ENCODE measurements at places on chromosomes 16 and 17.
A peak's percentile ranks its signal among the peaks of the same experiment; 100 is the strongest.

DNA sequence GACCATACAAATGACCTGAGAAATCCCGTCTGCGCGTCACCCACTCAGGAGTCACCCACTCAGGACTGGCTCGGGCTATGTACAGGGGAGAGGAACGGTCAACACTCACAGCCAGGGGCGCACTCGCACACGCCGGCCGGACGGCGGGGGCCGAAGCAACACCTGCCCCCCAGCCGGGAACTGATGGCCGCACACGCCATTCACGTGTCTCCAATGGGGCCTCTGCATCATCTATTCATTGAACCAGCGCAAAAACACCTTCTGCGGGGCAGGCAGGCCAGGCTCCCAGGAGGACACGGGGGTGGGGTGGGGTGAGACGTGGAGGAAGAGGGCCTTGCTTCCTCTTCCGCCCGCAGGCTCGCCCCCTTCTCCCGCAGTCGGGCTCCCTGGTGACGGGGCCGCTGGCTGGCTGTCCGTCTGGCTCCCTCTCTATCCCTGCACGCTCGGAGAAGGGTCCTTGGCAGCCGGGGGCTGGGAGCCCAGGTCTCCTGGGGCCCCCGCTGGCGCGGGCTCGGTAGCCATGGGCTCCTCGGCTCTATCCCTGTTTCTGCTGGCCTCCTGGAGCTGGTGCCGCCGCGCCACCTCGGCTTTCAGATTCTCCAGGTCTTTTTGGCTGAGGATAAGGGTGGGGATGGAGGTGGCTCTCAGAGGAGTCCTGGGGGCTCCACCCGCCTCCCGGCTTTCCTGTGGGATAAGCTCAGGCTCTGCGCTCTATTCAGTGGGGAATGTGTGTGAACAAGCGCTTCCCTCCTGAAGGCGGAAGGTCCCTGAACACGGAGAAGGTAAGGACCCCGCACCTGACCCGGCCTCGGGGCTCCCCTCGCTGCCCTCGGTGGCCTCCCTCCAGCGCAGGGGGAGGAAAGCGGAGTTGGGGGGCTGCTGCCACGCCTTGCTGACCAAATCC lies 21.1 kb downstream of the CLUH start:
- DNase-seq, result no peak

DNA sequence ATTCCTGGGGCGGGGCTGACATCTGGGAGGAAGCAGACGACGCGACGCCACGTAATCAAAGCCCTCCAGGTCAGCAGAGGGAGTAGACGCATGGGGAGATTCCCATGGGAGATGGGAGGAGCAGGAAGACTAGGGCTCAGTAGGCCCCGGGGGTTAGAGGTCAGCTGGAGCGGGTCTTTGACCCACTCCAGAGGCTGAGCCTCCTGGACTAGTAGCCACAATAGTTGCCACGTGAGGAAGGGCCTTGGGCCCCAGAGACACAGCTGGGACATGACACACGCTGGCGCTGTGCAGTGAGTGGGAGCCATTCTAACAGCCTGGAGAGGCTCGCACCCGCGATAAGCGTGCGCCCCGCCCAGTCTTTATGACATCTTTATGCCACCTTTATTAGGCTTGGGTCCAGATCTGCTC lies 95.7 kb upstream of the AMZ2 start:
- DNase-seq, result no peak

DNA sequence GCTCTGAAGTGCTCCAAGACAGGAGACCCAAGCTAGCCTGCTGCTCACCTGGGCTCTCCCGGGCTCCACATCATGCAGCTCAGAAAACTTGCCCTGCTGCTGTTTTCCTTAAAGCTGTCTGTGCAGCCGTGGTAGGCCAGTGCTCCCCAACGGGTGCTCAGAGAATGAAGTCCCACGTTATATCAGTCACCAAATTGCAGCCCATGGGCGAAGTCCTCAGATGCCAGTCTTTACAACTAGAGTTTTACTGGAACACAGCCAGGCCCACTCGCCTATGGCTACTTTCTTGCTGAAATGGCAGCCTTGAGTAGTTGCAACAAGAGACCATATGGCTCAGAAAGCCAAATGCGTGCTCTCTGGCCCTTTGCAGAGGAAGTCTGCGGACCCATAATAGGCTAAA lies 6.3 kb downstream of the CREBBP start:
- DNase-seq, result no peak

GRCh38 chr16:87626401-87626800 lies 24.1 kb downstream of the JPH3 start:
- no peak for DNase-seq

GRCh38 chr17:59160157-59161025 lies 4.8 kb downstream of the PRR11 start:
- DNase-seq, result no peak

- DNase-seq, result no peak
Measured at GRCh38 chr17:80984749-80985148, 6.9 kb upstream of the CHMP6 start.

DNA sequence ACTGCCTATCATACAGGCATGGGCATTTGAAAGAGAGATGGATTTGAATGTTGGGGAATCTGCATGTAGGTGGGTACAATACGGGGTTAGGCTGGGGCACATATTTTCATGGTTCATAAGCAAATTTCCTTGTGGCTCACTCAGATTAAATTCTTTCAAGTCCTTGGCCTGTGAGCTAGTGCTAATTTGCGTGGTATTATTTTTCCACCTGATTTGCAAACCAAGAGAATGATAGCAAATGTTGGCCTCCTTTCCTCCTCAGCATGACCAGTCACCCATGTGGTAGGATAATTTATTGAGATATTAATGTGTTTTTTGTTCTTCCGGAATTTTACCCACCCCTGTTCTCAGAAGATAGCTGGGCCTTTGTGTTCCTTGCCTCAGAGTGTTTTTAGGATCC lies 22.9 kb downstream of the FAM20A start:
- DNase-seq, result no peak

DNA sequence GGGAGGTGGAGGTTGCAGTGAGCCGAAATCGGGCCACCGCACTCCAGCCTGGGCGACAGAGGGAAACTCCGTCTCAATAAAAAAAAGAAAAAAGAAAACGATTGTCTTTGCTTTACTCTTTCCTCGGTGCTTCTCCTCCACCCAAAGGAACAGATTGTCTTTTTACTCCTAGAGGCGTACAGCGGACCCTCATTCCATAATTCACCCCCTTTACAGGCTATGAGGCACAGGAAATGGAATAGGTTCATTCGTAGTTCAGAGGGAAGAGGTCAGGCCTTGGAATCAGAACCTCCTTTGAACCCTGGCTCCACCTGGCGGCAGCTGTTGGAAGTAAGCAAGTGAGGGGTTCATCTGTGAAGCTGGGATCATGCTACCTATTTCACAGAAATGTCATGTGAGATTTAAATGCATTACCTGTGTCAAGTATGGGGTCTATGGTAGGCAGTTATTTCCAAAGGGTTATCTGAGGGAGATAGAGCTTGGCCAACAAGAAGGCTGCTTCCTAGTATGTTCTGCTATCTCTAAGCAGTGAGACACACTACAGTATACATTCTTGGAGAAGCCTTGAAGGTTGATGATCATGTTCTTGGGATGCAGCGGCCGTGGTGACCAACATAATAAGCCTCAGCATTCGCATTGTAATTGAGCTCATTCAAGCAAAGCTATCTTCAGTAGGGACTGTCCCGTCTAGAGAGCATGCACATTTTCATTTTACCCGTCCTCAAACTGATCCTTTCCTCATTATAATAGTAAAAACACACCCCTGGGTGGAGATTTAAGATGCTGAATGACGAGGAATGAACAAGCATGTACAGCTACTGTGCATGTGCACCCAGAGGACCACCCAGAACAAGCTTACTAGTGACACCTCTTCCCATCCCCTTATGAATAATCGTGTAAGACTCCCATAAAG lies 18.7 kb upstream of the ZNF689 start:
- DNase-seq, result peak; percentile 86

DNA sequence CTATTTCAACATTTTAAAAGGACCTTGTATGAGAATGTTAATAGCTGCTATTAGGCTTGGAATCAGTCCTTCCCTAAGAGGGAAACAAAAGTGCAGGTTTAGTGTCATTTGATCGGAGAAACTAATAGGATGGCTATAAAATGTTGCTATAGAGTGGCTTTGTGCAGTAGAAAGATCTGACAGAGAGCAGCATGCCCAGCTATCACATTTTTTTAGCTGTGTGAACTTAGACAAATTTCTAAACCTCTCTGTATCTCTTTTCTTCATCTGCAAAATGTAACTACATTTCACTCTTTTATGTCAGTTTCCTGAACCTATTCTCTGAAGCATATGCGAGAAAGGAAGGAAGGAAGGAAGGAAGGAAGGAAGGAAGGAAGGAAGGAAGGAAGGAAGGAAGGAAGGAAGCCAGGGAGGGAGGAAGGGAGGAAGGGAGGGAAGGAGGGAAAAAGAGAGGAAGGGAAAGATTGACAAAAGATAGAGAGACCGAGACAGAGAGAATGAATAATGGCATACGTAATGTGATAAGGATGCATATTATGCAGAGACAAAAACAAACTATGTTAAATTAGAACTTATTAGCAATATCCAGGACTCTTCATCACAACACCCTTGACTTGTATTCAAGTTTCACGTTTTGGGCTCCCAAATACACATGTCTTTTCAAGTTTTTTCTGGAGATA lies 52.6 kb upstream of the CDH8 start:
- no peak for DNase-seq

GRCh38 chr17:55062921-55063320 lies 94.4 kb downstream of the STXBP4 start:
- DNase-seq, result no peak

- DNase-seq, result no peak
Measured at GRCh38 chr17:48792033-48792798, 24.8 kb downstream of the TTLL6 start.

DNA sequence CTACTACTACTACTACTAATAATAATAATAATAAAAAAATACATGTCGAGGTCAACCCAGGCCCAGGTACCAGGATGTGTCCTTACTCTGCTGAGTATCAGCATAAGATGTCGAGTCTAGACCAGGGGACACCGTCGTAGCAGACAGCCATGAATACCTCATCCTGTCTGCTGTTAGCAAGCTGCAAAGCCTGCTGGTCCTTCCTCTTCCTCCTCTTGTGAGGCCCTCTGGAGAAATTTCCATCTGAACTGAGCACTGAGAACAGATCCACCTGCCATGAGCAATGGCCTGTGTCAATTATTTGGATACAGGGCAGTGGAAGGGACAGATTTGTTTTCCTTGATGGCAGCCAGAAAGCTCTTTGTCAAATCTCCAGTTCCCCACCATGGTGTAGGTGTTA lies 168.5 kb downstream of the XYLT1 start:
- no peak for DNase-seq

- no peak for DNase-seq
Measured at GRCh38 chr17:78904371-78904770, 1.4 kb upstream of the CEP295NL start.

DNA sequence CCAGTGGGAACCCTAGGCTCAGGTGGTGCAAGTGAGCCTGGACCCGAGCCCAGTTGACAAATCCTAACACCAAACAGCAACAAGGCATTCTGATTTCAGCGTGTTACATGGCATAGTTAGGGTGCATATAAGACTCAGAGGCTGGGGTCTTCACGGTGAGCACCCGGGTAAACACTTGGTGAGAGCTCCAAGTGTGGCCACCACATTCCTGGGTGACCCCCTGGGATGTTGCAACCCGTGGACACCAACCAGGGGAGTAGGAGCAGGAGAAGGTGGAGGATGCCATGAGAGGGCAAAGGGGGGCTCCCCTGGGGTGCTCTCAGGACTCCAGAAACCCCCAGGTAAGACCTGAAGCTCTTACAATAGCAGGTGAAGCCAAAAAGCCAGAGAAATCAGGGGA lies 69.9 kb upstream of the CDH5 start:
- DNase-seq, result no peak

DNA sequence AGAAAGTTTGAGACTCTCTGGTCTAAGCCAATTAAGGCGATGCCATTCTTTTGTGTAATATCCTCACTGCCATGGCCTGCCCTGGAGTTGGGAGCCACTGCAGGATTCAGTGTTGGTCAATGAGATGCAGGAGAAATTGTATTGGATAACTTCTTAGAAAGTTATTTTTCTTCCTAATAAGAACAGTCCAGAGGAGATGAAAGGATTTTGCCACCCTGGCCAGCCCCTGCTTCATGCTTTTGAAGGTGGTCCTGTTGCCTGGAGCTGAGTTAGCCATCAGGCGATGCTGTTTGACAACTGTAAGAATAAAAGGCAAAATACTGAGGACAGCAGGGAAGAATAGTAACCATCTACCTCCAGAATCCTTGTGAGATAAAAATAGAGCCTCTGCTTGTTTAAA lies 35.4 kb upstream of the CNTNAP4 start:
- DNase-seq, result no peak

GRCh38 chr17:75878174-75878998 lies at the start of gene TRIM47:
Gene TRIM47 (minus strand): TSS chr17:75878581. CDS start chr17:75878548, 33 bp downstream.
- DNase-seq, result peak; percentile 22

GRCh38 chr17:69928611-69929010 lies 146.4 kb upstream of the KCNJ16 start:
- DNase-seq, result no peak

DNA sequence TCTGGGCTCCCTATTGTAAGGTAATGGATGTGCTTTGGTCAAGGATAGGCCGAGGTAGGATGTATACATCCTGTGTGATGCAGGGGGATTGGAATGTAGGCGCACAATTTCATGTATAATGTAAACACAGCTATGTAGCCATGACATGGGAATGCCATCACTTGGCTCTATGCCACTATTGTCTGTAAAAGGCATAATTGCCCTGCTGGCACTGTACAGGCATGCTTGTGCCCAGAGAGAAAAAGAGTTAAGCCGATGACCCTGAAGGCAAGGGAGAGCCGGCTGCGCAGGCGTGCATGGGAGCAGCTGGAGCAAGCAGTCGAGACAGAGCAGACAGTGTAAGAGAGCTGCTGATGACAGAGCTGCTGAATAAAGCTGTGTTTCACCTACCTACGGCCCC lies 212.5 kb upstream of the CPHXL start:
- no peak for DNase-seq

Measured in CD4-positive, alpha-beta T cell treated with Interleukin-1 beta for 1 hour (primary cell).